ENCODE measurements at places on chromosomes 1 and 21.

- DNase-seq, result no peak
Measured at GRCh38 chr1:212979340-212980122, 29.2 kb downstream of the VASH2 start.

- no peak for DNase-seq
Measured at GRCh38 chr1:25033828-25034705, 104.0 kb upstream of the RUNX3 start.

DNA sequence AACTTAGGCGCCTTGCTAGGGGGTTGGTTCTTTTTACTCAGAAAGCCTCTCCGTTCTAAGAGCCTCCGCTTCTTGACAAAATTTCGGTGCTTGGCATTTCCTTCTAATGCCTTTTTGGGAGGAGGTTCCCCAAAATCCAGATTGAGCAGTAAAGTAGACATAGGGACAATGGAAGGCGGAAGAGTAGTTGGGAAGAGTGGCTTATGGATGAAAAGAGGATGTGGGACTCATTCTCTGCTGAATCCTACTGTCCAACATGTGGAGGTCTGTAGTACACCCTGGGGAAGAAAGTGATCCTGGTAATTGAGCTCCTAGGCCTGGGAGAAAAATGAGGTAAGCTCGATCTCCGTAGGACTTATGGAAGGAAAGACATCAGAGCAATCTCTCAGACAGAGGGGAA is 777 bp upstream of the METTL25B start:
- no peak for DNase-seq

- DNase-seq, result no peak
Measured at GRCh38 chr1:86084998-86085397, 71.6 kb downstream of the COL24A1 start.

GRCh38 chr1:182725259-182726255 is 41.2 kb upstream of the RGS8 start:
- no peak for DNase-seq

DNA sequence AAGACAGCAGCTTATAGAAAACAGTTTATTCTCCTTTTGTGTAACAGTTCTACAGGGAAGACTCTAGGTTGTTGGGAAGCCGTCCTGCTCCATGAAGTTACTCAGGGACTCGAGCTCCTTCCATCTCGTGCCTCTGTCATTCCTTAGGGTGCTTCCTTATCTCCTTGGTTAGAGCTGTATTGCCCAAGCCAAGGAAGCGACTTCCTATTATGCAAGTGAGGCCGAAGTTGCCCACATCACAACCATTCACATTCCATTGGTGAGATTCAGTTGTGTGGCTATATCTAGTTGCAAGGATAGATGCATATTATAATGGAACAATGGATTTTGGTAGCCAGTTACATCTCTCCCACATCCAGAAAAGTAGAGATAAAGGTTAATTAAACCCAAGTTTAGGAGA is 9.0 kb downstream of the GSTM5 start:
- no peak for DNase-seq

DNA sequence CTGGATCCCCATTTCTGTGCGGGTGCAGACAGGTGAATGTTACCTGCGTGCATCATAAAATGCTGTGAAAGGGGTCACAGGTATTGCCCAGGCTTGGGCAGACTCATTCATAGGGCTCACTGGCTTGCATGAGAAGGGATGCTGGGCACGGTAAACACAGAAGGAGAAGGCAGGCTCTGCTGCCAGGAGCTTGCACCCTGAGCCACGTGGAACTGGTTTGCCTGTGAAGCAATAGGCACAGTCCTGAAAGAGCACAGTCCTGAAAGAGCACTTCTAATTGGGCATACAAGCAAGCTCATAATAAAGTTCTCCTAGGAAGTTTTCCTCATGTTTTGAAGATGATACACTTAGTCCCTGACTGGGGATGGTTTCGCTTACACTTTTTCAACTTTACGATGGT is 40.9 kb downstream of the GALNT2 start:
- no peak for DNase-seq

- no peak for DNase-seq
Measured at GRCh38 chr21:45034556-45035476, 39.6 kb upstream of the ADARB1 start.

DNA sequence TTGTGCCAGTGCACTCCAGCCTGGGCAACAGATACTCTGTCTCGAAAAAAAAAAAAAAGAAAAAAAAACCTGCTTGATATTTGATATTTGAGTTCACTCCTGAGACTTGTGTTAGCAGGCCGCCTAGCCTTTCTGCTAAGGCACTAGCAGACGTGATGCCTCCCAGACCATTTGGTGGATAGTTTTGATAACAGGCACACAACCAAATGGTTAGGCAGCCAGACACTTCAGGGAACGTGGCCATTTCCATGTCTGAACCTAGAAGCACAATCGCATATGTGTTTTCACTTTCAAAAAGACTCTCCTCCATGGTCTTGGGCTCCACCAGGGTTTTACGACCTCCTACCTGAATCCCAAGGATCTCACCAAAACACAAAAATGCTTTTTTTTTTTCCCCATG is 1319.5 kb downstream of the BRINP3 start:
- DNase-seq, result no peak

Data from WTC11 (cell line).